ENCODE measurements at places on chromosomes 2 and 18. TPM values are rescaled to one million over a fixed set of nuclear protein-coding genes. Genes with fewer than 3 reads are reported as not detected.

The FBXO48 gene
- 1.3 TPM for total RNA-seq

The ATP6V1B1 gene
- total RNA-seq = not detected

The APCDD1 gene
- total RNA-seq = 1.8 TPM

DNA sequence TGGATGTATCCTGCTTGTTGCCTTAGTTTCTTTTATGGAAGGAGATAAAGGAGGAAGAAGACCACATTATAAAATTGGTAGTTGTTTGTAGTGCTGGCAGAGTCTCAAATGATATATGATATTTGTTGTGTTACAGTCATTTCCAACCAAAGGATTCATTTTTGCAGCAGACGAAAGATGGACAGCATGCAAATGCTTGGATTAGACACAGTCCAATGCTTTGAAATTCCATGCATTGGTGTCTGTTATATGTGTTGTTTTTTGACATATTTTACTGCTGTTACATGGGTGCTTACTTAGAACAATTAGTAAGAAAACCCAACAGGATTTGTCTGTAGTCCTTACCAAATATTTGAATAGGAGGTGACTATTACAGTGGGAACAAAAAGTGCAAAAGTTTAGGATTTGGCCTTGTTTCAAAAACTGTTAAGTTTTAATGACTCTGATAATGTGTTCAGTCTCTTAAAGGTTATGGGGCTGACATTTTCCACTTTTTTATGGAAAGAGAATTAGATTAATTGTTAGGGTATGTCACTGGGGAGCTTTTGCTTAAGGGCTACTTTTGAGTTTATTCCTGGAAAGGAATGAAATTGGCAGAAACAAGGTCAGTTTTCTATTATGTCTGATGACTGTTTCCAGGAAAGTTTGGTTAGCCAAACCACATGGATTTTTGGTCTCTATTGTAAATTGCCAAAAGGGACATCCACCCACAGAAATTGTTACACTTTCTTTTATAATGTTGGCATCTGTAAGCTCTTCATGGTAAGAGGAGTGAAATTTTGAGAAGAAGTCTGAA lies 229.4 kb upstream of the MMADHC start:
- H3K36me3 ChIP-seq = no peaks in the 10 kb centered on the region
- H3K27me3 ChIP-seq = no peaks in the 10 kb centered on the region
- no peak for DNase-seq

DNA sequence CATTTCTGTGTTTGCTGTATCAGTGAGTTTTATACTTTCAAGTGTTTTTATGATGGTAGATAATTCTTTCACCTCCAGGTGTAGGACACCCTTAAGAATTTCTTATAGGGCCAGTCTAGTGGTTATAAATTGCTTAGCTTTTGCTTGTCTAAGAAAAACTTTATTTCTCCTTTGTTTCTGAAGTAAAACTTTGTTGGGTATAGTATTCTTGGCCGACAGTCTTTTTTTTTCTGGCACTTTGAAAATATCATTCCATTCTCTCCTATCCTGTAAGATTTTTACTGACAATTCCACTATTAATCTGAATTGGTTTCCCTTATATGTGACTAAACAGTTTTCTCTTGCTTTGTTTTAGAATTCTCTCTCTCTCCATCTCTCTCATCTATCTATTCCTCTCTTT lies 118.7 kb upstream of the LRRTM4 start:
- no peak overlapping the region for H3K27ac ChIP-seq
- no peaks in the 10 kb centered on the region for H3K27me3 ChIP-seq
- H3K4me3 ChIP-seq = no peak overlapping the region
- H3K36me3 ChIP-seq = peaks cover 11% of the 10 kb centered on the region
- no peaks in the 10 kb centered on the region for H3K4me1 ChIP-seq
- no peak for DNase-seq

GRCh38 chr2:36369716-36370115 lies 14.1 kb downstream of the CRIM1 start:
- H3K4me3 ChIP-seq = no peak overlapping the region
- no peak overlapping the region for H3K27ac ChIP-seq

GRCh38 chr18:58454406-58455061 lies 174.4 kb downstream of the ALPK2 start:
- no peaks in the 10 kb centered on the region for H3K4me1 ChIP-seq
- no peak overlapping the region for H3K4me3 ChIP-seq
- DNase-seq = no peak

GRCh38 chr2:82636402-82637020 lies 1822.6 kb downstream of the SUCLG1 start:
- no peak overlapping the region for H3K4me3 ChIP-seq
- H3K27me3 ChIP-seq = no peaks in the 10 kb centered on the region
- H3K4me1 ChIP-seq = no peaks in the 10 kb centered on the region
- no peak overlapping the region for H3K27ac ChIP-seq
- H3K36me3 ChIP-seq = peaks cover 31% of the 10 kb centered on the region

DNA sequence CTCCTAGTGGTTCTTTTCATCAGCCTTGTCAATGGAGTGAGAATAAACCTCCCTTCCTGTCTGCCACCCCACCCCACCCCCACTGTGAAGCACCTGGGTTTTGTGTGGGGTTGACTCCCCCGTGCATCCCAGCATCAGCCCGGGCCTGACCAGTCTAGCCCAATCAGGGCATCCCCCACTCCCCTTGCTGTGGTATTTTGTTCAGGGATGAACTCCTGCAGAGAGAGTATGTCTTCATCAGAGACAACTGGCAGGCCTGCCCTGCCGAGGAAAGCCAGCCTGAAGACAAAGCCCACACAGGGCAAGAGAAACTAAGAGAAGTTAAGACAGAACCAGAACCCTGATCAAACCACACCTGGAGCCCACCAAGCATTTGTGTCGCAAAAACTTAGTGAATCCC lies 36.7 kb upstream of the RMP24 start:
- H3K4me3 ChIP-seq = no peak overlapping the region
- no peaks in the 10 kb centered on the region for H3K27me3 ChIP-seq
- H3K36me3 ChIP-seq = peaks cover 20% of the 10 kb centered on the region
- H3K27ac ChIP-seq = no peak overlapping the region
- no peak for DNase-seq
- H3K4me1 ChIP-seq = peaks cover 3% of the 10 kb centered on the region

- DNase-seq = peak; percentile 57
- no peak overlapping the region for H3K27ac ChIP-seq
- no peaks in the 10 kb centered on the region for H3K27me3 ChIP-seq
- H3K36me3 ChIP-seq = peaks cover 9% of the 10 kb centered on the region
- H3K4me1 ChIP-seq = peaks cover 40% of the 10 kb centered on the region
Measured at GRCh38 chr2:172434821-172435605, 7.6 kb downstream of the ITGA6 start.

DNA sequence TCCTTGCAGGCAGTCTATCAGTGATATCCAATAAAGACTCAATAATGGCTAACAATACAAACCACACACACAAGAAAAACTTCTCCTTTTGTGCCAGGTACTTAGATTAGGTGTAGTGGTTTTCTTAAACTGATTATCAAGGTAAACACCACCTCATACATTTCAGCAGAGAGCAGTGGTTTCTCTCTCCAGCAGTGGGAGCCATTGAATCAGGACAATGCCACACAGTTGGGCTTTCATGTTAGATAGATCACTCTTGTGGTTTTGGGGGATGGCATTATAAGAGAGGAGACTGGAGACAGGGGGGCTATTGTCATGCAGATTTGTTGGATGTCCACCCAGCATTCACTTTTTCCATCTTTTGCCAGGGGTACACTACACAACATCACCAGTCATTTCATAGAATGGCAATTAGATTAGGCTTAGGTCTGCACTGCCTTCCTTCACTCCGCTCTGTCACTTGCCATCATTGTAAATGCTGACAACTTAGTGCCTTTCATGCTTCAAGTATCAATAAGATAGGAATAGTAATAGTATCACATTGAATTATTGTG lies 13.6 kb upstream of the IRS1 start:
- DNase-seq = peak; percentile 43
- no peak overlapping the region for H3K27ac ChIP-seq
- H3K4me3 ChIP-seq = no peak overlapping the region
- H3K27me3 ChIP-seq = no peaks in the 10 kb centered on the region
- no peaks in the 10 kb centered on the region for H3K4me1 ChIP-seq

DNA sequence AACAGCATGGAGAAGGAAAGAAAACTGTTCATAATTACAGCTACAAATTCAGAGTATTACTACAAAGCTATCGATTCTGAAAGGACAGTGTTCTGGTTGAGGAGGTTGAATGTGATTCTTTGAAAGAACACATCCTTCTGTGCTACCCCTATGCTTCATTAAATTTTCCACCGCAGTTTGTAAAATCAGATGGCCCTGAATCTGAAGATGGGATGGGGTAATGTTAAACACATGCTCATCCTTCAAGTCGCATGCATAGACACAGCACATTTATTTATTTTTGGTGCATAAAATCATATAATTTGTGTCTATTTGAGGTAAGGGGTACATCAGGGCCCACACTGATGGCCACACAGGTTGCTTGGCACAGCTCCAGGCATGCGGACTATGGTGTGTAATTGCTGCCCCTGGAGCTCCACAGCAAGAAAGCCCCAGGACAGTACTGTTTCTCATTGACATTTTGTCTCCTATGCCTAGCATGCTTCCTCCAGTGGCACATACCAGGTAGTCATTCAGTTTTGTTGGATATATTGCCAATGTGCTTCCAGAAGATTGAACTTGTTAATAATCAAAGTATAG lies 238.8 kb upstream of the TANK start:
- H3K4me3 ChIP-seq = no peak overlapping the region
- DNase-seq = no peak
- no peak overlapping the region for H3K27ac ChIP-seq
- 0 out of 2 replicates have a peak, but pooled peaks cover 6% of the 10 kb centered on the region for H3K36me3 ChIP-seq
- H3K4me1 ChIP-seq = peaks cover 15% of the 10 kb centered on the region

Data from H9 (cell line).